ENCODE measurements at places on chromosomes 2 and 18.

DNA sequence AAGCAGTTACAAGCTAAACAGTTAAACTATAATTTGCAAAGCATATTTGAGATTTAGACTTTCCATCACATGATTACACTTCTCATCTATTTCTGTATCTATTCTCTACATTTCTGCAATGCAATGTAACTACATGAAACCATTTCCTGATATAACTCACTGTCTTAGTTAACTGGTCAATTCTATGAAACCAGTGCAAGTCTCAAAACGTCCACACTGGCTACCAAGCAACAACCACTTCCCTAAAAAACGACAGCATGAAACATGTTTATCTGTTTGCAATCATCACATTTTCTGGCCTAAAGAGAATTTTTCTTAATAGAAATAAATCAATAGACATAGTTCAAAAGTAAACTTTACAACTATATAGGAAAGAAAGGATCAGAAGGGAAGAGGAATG, 17.4 kb downstream of the FECH start:
- no peak for DNase-seq

DNA sequence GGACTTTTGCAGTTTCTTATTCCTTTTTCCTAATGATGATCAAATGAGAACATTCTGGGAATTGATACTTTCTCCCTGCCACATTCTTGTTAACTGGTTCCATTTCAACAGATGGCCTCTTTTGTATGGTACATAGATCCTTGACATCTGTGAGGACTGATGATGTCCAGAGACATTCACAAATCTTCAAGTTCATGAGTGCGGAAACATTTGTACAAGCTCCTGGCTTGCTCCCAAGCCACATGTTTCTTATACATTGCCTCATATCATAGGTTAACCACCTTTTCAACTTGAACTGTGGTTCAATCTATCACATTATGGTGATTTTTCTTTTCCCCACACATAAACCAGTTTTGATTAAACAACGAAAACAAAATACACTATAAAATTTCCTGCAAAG, 267.3 kb downstream of the CLIP4 start:
- DNase-seq: no peak

GRCh38 chr2:176999301-176999700, 213.3 kb upstream of the HNRNPA3 start:
- no peak for DNase-seq

GRCh38 chr18:2960983-2961696, 51.8 kb downstream of the LPIN2 start:
- DNase-seq: no peak

GRCh38 chr2:23522726-23523372, 137.9 kb downstream of the KLHL29 start:
- no peak for DNase-seq

GRCh38 chr2:223554923-223555322, 47.2 kb downstream of the SCG2 start:
- DNase-seq: no peak

DNA sequence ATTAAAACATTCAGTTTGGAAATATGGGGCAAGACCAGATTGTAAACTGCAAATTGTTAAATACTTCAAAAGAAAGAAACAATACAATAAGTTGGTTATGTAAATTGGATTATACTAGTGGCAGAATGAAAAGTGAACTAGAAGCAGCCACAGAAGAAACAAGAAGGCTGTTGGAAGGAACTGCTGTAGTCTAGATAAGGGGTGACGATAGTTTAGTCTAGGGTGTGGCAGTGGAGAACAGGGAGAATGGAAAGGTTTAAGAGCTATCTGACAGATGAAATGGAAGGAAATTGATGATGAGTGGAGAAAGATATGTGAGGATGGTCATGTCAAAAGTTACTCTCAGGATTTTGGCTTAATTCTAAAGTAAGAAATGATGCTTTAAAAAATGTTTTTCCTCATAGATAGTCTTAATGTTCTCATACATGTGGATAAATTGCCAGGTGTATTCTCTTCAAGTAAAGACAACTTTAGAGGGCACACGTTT, 179.7 kb downstream of the GPD2 start:
- no peak for DNase-seq

DNA sequence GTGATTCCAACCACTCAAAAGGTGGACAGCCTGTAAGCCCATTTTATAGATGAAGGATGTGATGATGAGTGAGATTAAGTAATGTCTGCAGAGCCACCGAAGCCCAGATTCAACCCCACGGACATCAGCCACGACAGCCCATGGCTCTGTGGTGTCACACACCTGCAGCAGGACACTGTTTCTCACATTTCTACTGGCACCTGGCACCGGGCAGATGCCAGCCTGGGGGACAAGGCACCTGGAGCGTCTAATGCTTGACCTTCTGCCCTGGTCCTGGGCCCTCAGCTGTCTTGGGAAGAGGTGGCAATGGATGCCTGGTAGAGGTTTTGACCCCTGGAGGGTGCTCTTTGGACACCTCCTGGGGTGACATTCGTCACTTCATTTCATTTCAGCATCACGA, 176.3 kb downstream of the ANAPC1 start:
- DNase-seq: no peak

Measured in activated T-cell treated with anti-CD3 and anti-CD28 coated beads, Interleukin-2, amount 50 U/mL, for 48 hours (primary cell).